ENCODE measurements at places on chromosomes 3 and 15.

GRCh38 chr3:84209474-84209873, 749.3 kb upstream of the CADM2 start:
- no peak for DNase-seq

- DNase-seq, result no peak
These were observed 301.7 kb upstream of the ATP11B start for GRCh38 chr3:182491577-182491976.

DNA sequence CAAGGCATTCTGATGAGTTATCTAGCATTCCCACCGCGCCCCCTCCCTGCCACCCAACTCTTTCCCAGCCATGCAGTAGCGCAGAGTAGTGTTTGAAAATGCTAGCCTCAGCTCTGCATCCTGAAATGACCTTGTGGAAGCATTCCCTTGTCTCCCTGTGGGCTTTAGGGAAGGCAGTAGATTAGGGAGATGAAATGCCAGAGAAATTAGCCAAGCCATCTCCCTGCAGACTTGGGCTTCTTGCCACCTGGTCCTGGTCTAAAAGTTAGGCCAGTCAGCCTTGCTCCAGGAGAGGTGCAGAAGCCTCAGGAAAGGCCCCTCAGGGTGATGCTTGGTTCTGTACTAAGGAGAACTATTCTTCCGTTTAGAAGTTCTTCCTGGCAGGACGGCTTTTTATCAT, 231.2 kb downstream of the CACNA2D3 start:
- no peak for DNase-seq

GRCh38 chr3:50220109-50220508, 15.0 kb downstream of the SLC38A3 start:
- DNase-seq, result no peak

GRCh38 chr3:195064300-195064931, 206.5 kb downstream of the XXYLT1 start:
- no peak for DNase-seq
